ENCODE measurements at places on chromosomes 6 and 20.
A peak's percentile ranks its signal among the peaks of the same experiment; 100 is the strongest.

- no peak for DNase-seq
Measured at GRCh38 chr6:158021814-158022748, 40.4 kb downstream of the SYNJ2 start.

- DNase-seq: peak; percentile 79
Measured at GRCh38 chr6:36679043-36679833, 724 bp downstream of the CDKN1A start.

- DNase-seq: no peak
Measured at GRCh38 chr20:53706466-53707370, 113.1 kb upstream of the ZNF217 start.

- DNase-seq: no peak
Measured at GRCh38 chr6:119552021-119552420, 202.5 kb upstream of the MAN1A1 start.

DNA sequence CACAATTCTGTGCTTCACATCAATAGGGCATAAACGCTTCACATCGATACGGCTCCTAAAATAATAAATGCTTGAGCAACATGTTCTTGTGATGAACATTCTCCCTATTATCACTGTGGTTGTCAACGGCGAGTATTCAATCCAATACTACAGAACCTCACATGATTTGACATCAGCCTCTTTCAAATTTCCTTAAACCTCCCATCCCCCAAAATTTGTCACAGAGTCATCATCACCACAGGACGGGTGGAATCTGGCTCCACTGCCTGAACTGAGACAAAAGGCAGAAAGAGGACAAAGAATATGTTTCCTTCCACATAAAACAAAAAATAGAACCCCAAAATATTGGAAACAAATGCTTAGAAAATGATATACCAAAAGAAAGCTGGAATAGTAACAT lies 7.3 kb downstream of the THEMIS start:
- no peak for DNase-seq

DNA sequence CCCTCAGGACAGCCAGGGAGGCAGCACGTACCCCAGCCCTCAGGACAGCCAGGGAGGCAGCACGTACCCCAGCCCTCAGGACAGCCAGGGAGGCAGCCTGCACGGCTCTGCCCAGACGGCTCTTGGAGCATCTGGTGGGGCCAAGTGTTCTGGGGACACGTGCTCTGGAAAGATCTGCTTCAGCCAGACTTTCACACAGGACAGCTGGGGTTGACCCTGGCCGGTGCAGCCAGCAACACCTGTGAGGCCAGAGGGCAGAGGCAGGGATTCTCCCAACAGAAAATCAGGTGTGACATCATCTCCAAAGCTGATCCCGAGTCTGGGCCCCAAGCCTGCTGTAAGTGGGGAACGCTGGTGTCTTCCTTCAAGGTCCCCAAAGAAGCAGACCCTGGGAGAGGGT lies 55.5 kb upstream of the SLCO4A1 start:
- DNase-seq: no peak

DNA sequence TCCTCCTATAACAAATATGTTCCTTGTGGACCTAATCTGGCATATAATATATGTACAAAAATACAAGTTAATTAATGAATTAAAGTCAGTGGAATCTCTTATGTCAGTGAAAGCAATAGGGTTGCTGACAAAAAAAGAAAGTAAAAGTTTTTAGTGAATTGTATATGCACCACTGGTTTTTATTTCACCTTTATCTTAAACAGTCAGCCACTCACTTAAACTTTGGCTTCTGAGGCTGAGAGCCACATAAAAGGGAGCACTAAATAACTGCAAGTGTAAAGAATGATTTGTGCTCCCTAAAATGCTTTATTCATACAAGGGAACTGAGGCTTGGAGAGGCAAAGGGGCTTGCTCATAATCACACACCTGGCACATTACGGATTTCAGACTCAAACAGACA lies 9.9 kb upstream of the F13A1 start:
- no peak for DNase-seq

GRCh38 chr6:104943781-104944180 lies 13.1 kb upstream of the LIN28B start:
- DNase-seq: no peak

DNA sequence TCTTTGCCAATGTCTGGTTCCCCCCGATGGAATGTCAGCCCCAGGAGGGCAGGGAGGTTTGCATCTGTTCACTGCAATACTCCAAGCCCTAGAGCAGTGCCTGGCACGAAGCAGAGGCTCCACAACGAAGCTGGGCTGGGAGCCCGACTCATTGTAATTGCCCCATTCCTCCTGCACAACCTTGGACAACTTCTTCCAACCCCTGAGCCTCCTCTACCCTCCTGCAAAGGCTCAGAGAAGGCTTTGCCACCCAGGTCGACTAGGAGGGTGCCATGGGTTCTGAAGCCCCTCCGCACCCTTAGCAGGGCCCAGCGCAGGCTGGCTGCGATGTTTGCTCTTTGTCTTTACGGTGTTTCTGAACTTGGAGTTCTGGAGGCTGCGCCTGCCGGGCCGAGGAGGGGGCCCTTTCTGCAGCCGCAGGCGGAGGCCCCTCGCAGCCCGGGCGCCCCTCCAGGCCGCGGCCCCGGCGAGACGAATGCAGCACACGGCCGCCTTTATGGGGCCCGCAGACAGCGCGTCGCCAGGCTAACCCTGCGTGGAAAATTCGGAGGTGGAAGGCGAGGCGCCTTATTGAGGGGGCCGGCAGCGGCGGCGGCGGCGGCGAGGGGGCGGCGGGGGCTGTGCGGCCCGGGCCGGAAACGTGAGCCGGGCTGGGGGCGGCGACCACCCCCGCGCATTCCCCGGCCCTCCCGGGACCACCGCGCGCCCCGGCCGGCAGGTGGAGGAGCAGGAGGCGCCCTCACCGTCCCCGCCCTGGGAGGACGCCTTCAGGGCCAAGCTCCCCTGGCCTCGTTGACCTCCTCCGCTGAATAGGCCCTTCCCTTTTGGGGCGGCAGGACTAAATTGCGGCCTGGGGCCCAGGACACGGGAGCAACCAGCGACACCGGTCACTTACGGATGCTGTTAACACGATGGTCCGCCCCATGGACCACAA lies 27.0 kb downstream of the SNAI1 start:
- no peak for DNase-seq

DNA sequence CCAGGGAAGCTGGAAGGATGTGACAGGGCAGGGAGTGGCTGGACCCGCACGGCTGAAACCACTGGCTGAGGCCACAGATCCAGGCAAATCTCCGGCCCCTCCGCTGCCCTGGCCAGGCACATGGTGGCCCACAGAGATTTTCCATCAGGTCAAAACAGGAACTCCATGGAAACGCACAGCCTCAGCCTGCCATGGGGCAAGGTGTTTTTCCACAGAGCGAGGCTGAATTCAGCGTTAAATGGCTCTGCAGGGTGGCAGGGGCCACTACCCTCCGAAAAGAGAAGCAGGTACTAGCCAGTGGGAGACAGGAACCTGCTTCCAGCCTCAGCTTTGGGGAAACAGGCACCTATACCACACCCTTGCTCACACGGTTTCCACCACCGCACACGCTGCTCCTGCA lies 53.1 kb downstream of the PREX1 start:
- no peak for DNase-seq

DNA sequence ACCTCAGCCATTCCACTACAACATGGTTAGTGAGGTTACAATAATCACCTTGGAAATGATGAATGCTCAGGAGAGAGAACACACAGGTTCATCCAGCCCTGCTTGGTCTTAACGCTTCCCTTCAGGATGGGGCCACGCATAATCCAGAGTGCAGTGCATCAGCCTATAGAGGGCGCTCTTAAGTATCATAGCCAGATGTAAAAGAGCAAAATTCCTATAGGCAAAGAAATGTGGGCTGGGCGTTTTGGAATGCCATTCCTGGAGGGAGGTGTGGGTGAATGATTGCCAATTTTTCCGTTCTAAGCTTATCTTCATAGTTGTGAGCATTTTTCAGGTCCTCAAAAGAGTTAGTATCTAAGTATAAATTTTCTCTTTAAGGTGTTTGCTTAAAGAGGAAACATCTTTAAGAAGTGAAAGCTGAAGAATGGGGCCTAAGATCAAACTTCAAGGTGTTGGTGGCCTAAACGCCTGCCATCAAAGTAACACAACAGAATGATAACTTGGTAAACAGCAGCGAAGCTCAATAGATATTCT lies 1.8 kb downstream of the RIPOR2 start:
- no peak for DNase-seq

- no peak for DNase-seq
Measured at GRCh38 chr6:156988276-156989158, 211.3 kb downstream of the ARID1B start.

DNA sequence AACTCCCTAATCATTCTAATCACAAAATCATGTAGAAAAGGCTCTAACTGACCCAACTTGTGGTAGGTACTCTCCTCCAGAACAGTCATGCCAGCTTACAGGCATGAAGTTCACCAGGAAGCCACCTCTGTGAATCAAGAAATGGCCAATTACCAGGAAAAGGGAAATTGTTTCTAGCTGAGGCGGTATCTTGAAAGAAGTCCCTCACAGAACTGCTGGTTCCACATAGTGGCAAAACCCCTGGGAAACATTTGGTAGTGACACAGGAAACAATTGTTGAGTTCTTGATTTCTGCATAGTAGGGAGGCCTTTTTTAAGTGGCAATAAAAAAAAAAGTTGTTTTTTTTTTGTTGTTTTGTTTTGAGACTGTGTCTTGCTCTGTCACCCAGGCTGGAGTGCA lies 3.4 kb upstream of the ZHX3 start:
- no peak for DNase-seq

DNA sequence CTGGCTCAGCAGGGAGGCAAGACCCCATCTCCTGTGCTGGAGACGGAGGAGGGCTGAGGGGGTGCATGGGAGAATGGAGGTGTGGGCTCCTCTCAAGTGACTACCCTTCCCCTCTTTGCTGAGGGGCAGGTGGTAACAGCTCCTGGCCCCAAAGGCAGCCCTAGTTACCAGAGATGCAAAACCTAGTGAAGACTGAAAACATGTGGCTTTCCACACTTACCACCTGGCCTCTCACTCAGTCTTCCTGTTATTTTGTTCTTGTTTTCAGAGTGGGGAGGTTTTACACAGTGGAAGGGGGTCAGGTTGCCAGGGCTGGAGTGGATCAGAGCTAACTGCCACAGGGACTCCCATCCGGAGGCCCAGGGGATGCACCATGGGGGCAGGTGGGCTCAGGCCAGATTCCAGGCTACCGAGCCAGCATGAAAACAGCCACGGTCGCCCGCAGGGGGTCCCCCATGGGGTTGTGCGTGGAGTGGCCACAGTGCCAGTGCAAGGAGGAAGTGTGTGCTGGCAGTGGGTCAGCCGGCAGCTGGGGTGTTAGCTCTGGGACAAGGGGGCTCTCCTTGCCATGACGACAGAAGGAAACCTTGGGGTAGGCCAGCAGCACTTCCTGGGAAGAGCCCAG lies 21.1 kb downstream of the MYT1 start:
- no peak for DNase-seq

DNA sequence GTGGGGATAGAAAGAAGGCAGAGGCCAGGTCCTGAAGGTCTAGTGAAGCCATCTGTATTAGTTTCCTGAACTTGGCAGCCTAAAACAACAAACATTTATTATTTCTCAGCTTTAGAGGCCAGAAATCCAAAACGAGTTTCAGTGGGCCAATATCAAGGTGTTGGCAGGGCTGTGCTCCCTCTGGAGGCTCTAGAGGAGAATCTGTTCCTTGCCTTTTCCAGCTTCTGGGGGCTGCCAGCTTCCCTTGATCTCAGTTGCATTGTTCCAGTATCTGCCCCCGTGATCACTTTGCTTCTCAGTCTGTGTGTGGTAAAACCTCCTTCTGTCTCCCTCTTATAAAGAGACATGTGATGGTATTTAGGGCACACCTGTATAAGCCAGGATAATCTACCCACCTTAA lies 82.4 kb downstream of the MAFB start:
- no peak for DNase-seq

GRCh38 chr6:81689580-81689979 lies 62.9 kb downstream of the TENT5A start:
- DNase-seq: no peak

- peak; percentile 18 for DNase-seq
Measured at GRCh38 chr6:113859349-113860180, 2.4 kb downstream of the MARCKS start.

DNA sequence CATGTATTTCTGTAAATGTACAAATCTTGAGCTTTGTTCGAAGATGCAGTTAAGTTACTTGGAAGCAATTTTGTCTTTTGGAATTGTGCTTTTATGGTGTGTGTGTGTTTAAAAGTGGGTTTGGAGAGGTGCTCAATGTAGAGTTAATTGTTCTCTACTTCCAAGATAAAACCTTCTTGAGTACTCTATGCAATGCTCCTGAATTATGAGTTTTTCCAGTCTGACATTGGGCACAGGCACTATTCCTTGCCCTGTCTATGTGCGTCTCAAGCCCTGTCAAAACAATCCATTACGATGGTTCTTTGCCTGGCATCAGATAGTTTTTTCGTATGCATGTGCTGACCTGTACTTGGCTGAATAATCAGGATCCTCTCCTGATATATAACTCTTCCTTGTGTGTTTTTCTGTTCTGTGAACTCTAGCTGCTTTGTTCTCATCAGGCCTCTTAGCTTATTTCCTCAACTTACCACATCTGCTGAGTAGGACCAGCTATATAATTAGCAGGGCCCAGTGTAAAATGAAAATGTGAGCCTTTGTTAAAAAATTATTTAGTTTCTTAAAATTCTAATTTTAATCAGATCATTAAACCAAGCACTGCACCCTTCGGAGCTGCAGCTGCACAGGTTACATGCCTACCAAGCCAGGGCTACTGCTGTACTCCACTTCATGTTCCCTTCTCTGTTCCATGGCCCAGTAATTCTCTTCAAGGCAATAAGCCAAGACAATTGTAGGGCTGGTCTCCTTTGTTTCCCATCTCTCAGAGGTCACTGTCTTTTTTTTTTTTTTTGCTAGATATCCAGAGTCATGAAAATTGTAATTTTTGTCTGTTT lies 160.1 kb downstream of the ZFAND3 start:
- no peak for DNase-seq

- DNase-seq: no peak
Measured at GRCh38 chr6:106360989-106361430, 493 bp downstream of the CRYBG1 start.

DNA sequence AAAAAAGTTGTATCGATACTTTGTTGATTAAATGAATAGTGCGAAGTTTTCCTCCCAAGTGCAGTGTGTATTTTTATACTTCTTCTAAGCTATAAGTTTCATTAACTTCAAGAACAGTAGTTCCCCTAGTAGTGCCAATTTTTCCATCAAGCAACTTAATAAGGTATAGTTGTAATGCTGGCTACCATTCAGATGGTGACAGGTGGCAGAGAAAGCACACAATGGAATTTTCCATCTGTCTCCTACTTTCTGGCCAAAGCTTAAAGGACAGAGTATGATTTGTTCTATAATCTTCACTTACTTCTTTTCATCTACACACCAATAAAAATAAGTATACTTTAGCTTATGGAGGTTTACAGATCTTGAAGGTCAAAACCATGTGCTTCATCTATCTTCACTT lies 431.1 kb downstream of the NKAIN2 start:
- DNase-seq: no peak

DNA sequence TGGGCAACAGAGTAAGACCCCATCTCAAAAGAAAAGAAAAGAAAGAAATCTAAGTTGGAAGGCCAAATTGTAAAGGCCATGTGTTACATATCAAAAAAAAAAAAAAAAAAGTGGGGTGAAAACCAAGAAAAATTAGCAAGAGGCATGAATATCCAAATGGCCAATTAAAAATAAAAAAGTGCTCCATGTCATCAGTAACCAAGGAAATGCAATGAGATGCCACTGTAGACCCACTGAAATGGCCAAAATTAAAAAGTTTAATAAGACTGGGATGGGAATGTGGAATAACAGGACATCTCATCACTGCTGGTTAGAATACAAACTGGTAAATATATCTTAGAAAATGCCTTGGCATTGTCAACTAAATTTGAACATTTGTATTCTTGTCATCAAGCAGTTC lies 30.1 kb upstream of the BCLAF1 start:
- DNase-seq: no peak

- no peak for DNase-seq
Measured at GRCh38 chr20:9051508-9051907, 17.4 kb upstream of the PLCB4 start.
